Amniotic stem cell (primary cell): ENCODE measurements at places on chromosomes 11 and 22.
A peak's percentile ranks its signal among the peaks of the same experiment; 100 is the strongest.

DNA sequence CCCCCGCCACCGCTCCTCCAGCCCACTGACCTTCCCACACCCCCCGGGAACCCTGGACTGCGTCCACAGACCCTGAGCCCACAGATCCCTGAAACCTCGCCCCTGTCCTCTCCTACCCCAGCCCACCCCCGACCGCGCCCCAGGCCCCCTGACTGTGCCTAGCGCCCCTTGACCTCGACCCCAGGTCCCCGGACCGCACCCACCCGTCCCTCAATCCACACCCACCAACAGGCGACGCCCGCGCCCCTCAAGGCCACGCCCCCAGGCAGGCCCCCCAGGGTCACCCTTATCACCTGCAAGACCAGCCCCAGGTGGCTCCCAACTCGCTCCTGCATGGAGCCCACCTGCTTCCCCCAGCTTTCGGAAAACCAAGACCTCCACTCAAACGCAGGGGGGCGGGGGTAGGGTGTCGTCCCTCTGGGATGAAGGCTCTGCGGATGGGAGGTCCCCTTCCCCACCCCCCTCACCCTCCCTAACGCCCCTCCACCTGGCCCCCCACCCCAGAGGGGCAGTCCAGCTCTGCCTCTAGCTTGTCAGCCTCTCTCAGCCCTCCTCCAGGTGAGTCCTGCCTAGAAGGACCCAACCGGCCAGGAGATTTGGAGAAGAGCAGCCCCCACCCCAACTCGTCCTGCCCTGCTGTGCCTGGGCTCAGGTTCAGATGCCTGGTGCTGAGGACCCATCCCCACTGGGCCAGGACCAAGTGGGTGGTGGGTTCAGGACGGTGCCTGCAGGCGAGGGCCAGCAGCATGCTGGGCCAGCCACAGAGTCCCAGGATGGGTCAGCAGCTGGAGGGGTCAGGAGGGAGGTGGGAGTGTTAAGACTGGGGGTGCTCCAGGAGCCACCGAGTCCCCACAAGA is 3.1 kb upstream of the IL17REL start:
- DNase-seq = no peak

- DNase-seq = no peak
Measured at GRCh38 chr11:71282581-71283351, 30.4 kb upstream of the SHANK2 start.

DNA sequence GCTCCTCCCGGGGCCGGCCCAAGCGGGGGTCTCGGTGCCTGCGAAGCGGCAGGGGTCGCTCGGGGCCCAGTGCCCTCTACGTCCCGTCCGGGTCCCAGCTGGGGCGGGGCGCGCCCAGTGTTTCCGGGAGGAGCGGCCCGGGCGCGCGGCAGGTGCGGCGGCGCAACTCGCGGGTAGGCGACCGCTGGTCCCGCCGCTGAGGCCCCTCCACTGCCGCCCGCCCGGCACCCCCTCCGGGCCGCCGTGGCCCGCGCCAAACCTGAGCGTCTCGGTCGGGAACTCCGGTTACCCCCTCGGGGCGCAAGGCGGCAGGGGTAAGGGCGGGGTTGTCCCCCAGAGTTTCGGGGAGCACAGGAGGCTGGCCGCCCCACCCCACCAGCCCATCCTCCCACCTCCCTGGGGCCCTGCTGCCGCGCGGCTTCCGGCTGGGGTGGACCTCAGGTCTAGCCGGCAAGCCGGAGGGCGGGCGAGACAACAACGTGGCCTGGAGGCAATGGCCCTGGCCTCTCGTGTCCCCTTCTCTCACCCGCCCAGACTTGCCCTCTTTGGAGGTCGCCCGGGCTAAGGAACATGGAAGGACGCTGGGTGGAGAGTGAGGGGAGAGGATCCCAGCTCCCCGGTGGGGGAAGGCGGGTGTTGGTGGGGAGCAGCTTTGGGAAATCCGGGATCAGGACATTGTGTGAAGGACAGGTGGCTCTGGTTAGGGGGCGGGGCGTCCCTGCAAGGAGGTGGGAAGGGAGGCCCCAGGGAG is 398 bp upstream of the CRACR2B start:
- DNase-seq = no peak

DNA sequence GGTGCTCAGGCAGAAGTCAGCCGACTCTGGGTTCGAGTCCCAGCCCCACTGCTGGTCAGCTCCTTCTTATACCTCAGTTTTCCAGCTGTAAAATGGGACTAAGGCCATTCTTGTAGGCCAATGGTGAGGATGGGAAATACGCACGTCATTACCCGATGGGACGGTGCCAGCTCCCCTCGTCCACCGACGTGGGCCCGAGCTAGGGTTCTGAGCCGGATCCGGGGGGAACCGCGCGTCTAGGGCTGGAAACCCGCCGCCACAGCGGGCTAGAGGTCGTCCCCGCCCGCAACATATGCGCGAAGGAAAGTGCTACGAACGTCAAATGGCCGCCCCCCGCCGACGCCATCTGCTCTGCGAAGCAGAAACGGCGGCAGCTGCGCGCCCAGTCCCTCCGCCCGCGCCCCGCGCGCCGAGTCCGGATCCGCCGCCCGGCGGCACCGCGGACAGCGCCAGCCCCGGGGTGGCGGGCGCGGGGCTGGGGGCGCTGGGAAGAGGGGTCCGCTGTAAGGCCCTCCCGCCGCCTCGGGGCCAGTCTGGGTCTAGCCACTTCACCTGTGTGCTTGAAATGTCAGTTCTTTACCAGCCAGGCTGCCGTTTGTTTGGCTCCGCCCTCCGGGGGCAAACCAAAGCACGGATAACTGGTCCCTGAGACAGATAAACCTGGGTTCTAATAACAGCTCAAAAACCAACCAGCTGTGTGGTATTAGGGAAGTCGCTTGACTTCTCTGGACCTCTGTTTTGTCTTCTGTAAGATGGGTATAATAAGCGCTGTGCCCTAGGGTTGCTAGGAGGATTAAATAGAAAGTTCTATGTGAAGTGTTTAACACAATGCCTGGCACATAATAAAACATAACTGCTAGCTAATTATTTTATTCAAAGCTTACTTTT is 103.5 kb upstream of the RCN1 start:
- DNase-seq = no peak

DNA sequence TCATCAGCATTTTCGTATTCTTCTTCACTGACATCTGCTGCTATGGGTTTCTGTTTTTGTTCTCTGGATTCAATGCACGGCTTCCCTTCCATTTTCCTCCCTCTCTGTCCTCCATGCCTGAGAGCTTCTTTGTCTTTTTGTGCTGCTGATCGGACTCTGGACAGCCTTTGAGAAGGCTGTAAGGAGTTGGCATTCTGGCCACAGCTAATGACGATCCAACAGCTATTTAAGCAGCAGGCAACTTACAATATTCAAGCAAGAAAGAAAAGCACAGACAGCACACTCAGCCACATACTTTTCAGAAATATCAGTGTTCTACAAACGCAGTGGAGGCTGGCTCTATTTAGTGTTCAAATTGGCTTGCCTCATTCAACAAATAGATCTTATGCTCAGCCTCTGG is 60.9 kb upstream of the ZC3H12C start:
- DNase-seq = no peak

DNA sequence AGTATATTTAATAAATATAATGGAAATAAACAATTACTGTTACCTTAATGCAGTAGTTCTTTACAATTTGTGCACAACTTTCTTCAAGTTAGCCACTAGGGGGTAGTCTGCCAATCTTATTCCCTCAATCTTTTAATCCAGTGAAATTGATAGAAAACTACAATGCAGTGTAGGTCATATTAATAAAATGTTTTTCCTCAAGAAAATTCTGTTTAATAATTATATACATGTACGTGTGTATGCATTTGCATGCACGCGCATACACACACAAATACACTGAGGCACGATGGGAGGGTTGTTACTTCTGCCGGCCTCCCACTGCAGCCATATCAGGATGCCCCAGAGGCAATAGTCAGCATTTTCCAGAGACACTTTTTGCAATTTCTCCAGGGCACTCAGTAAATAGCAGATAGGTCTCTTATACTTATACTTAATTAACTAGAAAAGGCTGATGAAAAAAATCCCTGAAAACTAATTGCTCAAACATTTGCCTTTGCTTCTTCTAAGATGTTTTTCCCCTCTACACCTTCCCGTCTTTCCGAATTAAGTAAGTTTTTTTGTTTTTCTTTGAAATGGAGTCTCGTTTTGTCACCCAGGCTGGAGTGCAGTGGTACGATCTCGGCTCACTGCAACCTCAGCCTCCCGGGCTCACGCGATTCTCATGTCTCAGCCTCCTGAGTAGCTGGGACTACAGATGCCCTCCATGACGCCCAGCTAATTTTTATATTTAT is 3.1 kb downstream of the GAB2 start:
- DNase-seq = peak; percentile 12

DNA sequence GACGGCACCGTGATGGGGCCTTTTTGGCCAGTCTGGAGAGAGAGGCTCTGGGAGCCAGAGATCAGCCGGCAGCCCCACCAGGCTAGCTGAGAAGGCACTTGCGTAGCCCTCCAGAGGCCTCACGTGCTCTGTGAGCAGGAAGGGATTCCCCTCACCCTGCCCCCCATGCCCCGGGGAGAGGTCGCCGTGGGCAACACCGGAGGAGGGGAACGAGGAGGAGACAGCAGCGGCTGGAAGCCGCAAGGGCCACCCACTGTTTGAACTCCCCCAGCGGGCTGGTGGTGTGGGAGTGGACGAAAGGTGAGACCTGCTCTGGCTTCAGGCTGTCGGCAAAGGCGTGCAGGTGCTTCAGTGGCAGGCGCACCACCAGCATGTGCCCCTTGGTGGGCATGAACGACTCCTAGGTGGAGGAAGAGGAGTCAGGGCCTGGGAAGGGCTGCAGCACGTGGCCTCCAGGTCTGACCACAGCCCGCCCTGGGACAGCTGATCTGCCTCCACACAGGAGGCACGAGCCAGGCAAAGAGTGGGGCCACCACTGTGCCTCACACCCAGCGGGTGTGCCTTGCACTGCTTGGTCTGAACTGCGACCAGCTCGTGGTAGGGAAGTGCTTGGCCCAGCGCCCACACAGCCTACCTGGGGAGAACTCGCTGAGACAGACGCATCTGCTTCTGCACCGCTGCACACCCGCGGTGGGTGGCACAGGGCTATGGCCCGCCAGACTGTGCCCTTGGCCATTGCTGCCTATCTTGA is 99.9 kb downstream of the MED15 start:
- no peak for DNase-seq

DNA sequence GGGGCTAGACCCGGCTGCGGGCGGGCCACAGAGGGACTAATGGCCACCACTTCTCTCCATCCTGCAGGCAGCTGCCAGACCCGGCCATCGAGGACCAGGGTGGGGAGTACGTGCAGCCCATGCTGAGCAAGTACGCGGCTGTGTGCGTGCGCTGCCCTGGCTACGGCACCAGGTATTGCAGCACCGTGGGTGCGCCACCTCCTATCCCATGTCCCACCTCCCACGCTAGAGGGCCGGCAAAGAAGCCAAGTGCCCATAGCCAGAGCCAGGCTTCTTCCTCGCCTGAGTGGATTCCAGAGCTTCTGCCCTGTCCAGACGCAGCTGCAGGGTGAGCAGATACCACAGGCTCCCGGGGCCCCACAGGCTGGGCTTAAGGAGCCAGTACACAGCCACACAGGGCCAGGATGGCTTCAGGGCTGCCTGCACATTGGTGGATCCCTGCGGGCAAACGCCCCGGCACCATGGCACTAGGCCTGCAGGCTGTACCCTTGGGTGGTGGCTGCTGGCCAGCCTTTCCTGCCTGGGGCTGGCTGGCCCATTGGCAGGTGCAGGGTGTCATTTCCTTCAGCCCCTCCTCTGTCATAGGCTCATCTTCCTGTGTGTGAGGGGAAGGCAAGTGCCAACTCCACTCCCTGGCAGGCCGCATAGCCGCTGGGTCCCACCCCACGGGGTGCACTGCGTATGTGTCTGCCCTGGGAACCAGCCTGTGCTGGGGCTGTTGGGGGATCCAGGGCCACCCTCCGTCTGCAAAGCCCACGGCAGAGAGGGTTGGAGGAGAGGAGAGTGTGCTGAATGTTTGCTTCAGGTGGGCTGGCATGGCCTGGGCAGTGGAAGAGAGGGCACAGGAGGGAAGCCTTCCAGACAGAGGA is 16.5 kb upstream of the DGCR8 start:
- no peak for DNase-seq
